ENCODE measurements at places on chromosomes 12 and 14.

- no peaks in the 10 kb centered on the region for H3K36me3 ChIP-seq
- H3K4me1 ChIP-seq = no peaks in the 10 kb centered on the region
- no peak overlapping the region for H3K27ac ChIP-seq
- H3K27me3 ChIP-seq = no peaks in the 10 kb centered on the region
- peak; percentile 70 for DNase-seq
- H3K4me3 ChIP-seq = no peak overlapping the region
Measured at GRCh38 chr12:7374423-7375144, 69.4 kb downstream of the CD163L1 start.

- no peaks in the 10 kb centered on the region for H3K4me1 ChIP-seq
- no peaks in the 10 kb centered on the region for H3K27me3 ChIP-seq
- no peak for DNase-seq
- no peaks in the 10 kb centered on the region for H3K36me3 ChIP-seq
Measured at GRCh38 chr12:64631197-64631596, 20.9 kb downstream of the RASSF3 start.

DNA sequence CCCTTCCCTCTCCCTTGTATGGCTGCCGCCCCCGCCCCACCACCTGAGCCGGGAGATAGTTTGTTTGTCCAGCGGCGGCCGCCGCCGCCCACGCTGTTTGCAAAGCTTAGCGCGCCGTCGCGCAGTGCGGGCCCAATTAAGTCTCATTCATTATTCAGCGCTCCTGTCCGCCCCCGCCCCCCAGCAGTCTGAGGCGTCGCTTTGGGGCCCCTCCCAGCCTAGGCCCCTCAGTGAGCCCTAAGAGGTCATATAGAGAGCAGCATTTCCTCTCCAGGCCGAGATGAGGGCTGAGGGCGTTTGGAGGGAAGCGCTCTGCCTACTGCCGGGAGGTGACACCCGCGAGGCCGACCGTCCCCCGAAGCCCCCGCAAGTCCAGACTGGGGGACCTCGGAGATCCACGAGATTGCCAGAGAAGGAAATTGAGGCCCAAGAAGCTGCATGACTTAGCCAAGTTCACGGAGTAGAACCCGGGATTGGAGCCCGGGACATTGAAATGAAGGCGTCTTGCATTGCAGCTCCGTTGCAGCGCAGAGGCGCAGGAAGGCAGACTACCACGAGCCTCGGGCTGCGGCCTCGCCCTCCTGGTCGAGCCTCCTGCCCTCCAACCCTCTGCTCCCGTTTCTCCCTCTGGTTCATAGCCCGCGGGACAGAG lies at the start of gene DNAJC22:
DNAJC22 (plus strand) TSS at position 230 of the 652 bp plus-strand sequence. CDS start 1,985 bp downstream, outside the sequence.
- H3K27ac ChIP-seq = no peak within 1 kb of the TSS
- DNase-seq = peak; percentile 74
- peaks cover 37% of the 10 kb centered on the region for H3K4me1 ChIP-seq
- H3K27me3 ChIP-seq = peaks cover 85% of the 10 kb centered on the region

- DNase-seq = peak; percentile 81
- H3K27ac ChIP-seq = no peak overlapping the region
- no peak overlapping the region for H3K4me3 ChIP-seq
- H3K27me3 ChIP-seq = no peaks in the 10 kb centered on the region
- H3K4me1 ChIP-seq = peaks cover 9% of the 10 kb centered on the region
Measured at GRCh38 chr14:92637228-92637627, 111.2 kb downstream of the LGMN start.

DNA sequence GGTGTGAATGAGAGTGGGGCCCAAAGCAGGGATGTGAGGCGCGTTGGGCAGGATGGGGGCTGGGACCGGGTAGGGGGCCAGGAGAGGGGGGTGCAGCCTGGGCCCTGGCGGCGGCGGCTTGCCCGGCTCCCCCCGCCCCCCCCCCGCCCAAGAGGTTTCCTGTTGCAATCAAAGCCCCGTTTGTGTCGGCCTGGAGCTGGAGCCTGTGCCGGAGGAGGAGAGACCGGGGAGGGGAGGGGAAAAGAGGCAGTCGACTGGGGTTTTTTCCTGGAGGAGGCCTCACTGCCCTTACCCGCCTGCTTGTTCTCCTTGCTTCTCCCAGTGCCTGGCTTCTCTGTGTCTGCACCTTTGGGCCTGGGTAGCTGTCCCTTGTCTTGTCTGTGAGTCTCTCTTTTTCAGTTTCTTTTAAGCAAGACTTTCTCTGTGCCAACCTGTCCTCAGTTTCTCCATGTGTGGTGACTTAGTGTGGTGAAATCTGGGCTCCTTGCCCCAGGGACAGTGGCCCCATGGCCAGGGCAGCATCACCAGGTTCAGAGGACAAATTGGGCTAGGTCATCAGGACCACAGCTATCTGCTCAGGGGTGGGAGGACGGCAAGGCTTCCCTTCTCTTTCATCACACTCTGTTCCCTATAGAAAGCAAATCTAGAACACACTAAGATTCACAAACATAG lies 8.5 kb downstream of the RARG start:
- no peaks in the 10 kb centered on the region for H3K36me3 ChIP-seq
- H3K4me1 ChIP-seq = peaks cover 52% of the 10 kb centered on the region
- H3K4me3 ChIP-seq = no peak overlapping the region
- H3K27ac ChIP-seq = no peak overlapping the region
